Osteoblast (primary cell): ENCODE measurements at places on chromosomes 12 and 14. TPM values are rescaled to one million over a fixed set of nuclear protein-coding genes. Genes with fewer than 3 reads are reported as not detected.

Gene TEX52
- not detected in 2 replicates for total RNA-seq

Gene CLEC1B
- total RNA-seq: not detected in 2 replicates

DNA sequence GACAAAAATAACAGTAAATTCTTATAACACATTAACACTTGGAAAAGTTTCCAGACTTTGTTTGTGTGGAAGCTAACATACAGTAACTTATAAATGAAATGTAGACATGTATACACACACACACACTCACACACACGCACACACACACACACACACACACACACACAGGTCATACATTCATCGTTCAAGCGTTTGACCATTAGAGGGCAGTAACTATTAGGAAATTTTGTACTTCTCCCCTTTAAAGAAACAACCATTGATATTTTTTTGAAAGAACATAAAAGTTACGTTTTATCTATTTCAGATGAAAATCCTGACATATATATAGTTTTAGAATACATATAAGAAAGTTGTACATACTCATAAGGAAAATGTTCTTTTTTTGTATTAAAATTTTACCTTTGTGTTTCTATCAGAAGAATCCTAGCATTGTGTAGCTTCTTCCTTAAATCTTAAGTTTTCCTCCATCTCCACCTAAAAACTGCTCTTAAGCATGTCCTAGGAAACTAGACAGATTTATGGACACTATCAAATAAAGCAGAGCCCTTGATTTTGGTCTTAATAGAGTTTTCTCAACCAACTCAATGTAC is 29.0 kb downstream of the PTPRQ start:
- no peaks in the 10 kb centered on the region for H3K27me3 ChIP-seq
- DNase-seq: peak; percentile 23
- no peak overlapping the region for H3K4me3 ChIP-seq
- no peaks in the 10 kb centered on the region for H3K36me3 ChIP-seq
- peak overlapping the region; percentile 64 for H3K27ac ChIP-seq

GRCh38 chr12:90174198-90174510 is 465.5 kb upstream of the ATP2B1 start:
- H3K4me1 ChIP-seq: no peaks in the 10 kb centered on the region
- H3K27me3 ChIP-seq: no peaks in the 10 kb centered on the region
- no peaks in the 10 kb centered on the region for H3K36me3 ChIP-seq

Gene HCAR3
- total RNA-seq: not detected in 2 replicates

GRCh38 chr12:120932956-120933526 is 28.9 kb upstream of the SPPL3 start:
- no peak for DNase-seq
- H3K4me3 ChIP-seq: no peak overlapping the region
- H3K4me1 ChIP-seq: no peaks in the 10 kb centered on the region
- H3K27ac ChIP-seq: no peak overlapping the region

GRCh38 chr12:128047266-128048060 is 219.5 kb upstream of the TMEM132C start:
- H3K27ac ChIP-seq: no peak overlapping the region
- no peaks in the 10 kb centered on the region for H3K36me3 ChIP-seq
- no peak for DNase-seq
- H3K27me3 ChIP-seq: no peaks in the 10 kb centered on the region
- no peaks in the 10 kb centered on the region for H3K4me1 ChIP-seq

Gene CCDC198
- not detected in 2 replicates for total RNA-seq

Gene GPR137C
- total RNA-seq: 0.36 and 0.59 TPM in 2 replicates

DNA sequence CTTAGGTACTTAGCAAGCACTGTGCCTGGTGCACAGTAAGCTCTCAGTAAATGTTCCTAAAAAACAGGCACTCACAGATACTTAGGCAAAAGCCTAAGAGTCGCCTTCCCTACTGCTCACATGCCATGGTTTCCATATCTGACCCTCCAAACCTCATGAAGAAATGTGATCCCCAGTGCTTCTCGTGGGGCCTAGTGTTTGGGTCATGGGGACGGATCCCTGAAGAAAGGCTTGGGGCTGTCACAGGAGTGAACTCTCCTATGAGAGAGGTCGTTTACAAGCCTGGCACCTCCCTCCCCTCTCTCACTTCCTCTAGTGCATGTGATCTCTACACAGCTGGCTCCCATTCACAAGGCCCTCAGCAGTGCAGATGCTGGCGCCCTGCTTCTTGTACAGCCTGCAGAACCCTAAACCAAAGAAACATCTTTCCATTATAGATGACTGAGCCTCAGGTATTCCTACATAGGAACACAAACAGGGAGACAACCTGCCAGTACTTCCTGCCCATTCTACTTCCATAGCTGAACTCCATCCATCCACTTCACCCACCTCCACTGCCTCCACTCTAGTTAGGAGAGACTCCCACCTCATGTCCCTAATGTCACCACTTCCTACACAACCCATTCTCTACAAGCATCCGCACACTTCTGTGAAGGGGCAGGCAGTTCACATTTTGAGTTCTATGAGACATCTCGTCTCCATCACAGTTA is 2.9 kb downstream of the SLC15A4 start:
- H3K27me3 ChIP-seq: no peaks in the 10 kb centered on the region
- H3K36me3 ChIP-seq: peaks cover 3% of the 10 kb centered on the region
- DNase-seq: no peak
- H3K4me3 ChIP-seq: no peak overlapping the region
- H3K27ac ChIP-seq: no peak overlapping the region
- H3K4me1 ChIP-seq: peaks cover 42% of the 10 kb centered on the region

DNA sequence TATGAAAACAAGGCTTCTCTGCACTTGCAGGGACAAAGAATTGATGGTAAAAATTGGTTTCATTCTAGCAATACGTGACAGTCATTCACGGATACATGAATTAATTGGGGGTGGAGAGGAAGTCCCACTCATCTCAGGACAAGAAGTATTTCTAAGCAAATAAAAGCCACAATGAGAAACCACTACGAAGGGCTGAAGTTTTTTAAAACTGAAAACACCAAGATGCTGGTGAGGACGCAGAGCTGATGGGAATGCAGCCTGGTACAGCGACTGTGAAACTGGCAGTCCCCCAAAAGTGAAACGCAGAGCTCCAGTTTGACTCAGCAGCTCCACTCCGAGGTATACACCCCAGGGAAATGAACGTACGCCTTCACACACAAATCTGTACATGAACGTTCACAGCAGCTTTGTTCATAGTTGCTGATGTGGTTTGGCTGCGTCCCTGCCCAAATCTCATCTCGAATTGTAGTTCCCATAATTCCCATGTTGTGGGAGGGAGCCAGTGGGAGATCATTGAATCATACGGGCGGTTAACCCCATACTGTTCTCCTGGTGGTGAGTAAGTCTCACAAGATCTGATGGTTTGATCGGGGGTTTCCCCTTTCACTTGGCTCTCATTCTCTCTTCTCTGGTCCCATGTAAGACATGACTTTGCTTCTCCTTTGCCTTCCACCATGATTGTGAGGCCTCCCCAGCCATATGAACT is 89.0 kb downstream of the SCARB1 start:
- peak overlapping the region; percentile 67 for H3K27ac ChIP-seq
- peaks cover 7% of the 10 kb centered on the region for H3K27me3 ChIP-seq
- H3K4me1 ChIP-seq: peaks cover 31% of the 10 kb centered on the region
- peak; percentile 90 for DNase-seq
- H3K4me3 ChIP-seq: peak overlapping the region; percentile 63
- H3K36me3 ChIP-seq: no peaks in the 10 kb centered on the region

- no peak overlapping the region for H3K4me3 ChIP-seq
- H3K27me3 ChIP-seq: peaks cover 17% of the 10 kb centered on the region
- no peaks in the 10 kb centered on the region for H3K36me3 ChIP-seq
- peak; percentile 85 for DNase-seq
Measured at GRCh38 chr12:52615208-52615868, 3.0 kb downstream of the KRT73 start.

Gene BRF1
- total RNA-seq: 33.6 and 34.4 TPM in 2 replicates

- no peaks in the 10 kb centered on the region for H3K4me1 ChIP-seq
- no peaks in the 10 kb centered on the region for H3K36me3 ChIP-seq
- H3K4me3 ChIP-seq: no peak overlapping the region
- H3K27me3 ChIP-seq: no peaks in the 10 kb centered on the region
- peak; percentile 62 for DNase-seq
Measured at GRCh38 chr12:49909826-49910225, 6.1 kb upstream of the FAIM2 start.

GRCh38 chr12:109885616-109886015 is 5.3 kb upstream of the GLTP start:
- no peak for DNase-seq
- H3K4me3 ChIP-seq: no peak overlapping the region
- H3K36me3 ChIP-seq: no peaks in the 10 kb centered on the region
- peaks cover 31% of the 10 kb centered on the region for H3K4me1 ChIP-seq

DNA sequence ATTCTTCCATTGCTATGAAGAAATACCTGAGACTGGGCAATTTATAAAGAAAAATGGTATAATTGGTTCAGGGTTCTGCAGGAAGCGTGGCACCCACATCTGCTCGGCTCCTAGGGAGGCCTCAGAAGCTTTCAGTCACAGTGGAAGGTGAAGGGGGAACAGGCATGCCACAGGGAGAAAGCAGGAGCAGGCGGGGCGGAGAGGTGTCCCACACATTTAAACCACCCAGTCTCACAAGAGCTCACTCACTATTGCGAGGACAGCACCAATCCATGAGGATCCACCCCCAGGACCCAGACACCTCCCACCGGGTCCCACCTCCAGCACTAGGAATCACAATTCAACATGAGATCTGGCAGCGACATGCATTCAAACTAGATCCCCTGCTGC is 56.0 kb upstream of the C14orf180 start:
- H3K4me3 ChIP-seq: no peak overlapping the region
- H3K27ac ChIP-seq: no peak overlapping the region
- DNase-seq: no peak
- H3K27me3 ChIP-seq: no peaks in the 10 kb centered on the region
- no peaks in the 10 kb centered on the region for H3K36me3 ChIP-seq

DNA sequence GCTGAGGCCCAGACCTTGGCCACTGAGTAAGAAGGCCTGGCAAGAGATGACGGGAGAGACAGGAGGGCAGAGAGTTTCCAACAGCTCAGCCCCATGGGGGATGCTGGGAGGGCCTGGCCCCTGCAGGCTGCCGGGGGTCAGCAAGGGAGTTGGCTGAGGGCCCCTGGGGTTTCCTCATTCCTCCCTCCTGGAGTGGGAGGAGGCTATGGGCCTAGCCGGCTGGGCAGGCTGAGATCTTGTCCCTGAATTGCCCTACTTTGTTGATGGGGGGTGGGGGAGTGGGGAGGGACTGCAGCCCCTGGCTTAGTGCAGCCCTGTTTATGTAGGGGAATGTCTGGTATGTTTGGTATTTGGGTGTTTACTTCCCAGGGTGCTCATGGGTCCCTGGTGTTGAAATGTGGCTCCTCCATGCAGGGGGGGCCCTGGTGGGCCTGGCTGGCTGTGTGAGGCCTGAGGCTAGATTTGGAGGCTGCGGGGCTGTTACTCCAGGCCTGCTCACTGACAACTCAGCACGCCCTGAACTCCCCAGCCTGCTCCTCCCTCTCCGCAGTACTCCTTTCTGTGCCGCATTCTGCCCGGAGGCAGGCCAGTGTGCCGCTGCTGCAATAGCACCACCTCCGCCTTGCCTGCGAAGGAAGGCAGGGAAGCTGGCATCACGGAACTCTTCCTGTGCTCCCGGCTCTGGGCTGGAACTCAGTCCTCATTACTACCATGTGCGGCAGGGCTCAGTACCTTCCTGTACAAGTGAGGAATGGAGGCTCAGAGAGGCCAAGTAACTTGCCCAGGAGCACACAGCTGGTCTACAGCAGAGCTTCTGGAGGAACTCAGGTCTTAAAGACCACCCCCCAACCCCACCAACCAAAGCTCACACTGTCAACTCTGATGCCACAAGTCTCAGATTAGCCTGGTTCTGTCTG is 25.3 kb downstream of the JDP2 start:
- peak; percentile 86 for DNase-seq
- H3K4me1 ChIP-seq: peaks cover 34% of the 10 kb centered on the region
- H3K36me3 ChIP-seq: no peaks in the 10 kb centered on the region
- H3K4me3 ChIP-seq: no peak overlapping the region
- no peaks in the 10 kb centered on the region for H3K27me3 ChIP-seq
- peak overlapping the region; percentile 75 for H3K27ac ChIP-seq

DNA sequence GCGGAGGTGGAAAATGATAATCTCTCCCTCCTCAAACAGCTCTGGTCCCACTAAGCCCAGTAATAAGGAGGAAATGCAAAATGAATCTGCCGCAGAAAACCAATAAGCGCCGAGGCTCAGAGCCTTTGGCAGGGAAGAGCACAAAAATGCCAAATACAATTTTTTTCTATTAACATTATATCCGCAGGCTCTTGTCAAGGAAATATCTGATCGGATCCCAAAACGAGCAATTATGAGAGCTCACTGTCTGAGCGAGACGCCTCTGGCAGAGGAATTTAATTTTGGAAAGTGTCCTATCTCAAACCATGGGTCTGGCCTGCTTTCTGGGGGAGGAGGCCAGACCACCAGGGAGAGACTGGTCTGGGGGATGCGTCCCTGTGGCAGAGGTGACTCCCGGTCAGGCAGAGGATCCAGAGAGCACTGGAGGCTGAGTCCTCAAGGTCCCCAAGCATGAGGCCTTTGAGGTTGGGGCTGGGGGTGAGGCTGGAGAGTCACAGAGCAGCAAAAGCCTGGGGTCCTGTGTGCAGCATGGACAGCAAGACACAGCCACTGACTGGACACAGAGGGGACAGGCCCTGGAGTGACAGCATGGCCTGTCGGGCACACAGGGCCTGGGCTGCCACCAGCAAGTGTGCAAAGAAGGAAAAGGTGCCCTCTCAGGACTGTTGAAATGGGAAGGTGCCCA is 342.8 kb upstream of the SFSWAP start:
- peak; percentile 62 for DNase-seq
- H3K27ac ChIP-seq: no peak overlapping the region
- H3K4me1 ChIP-seq: no peaks in the 10 kb centered on the region
- H3K36me3 ChIP-seq: no peaks in the 10 kb centered on the region

DNA sequence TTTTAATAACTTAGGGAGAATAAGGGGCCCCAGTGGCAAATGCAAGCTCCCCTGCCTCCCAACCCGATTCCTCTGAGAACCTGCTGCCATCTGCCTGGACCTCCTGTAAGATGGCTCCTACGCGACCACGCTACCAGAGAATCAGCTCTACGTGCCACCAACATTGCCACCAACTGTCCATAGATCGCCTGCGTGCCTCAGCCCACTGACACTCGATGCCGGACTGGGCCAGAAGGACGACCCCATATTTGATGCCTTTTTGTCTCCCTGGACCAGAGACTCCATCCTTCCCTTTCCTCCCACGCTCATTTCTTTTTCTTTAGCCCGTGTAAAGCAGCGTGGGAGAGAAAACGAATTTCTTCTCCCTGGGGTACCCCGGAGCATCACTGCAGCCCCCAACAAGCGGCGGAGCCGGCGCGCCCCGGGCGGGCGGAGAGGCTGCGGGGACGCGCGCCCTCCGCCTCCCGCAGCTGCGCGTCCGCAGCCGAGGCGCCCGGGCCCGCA is 565 bp upstream of the KLHL42 start:
- peaks cover 7% of the 10 kb centered on the region for H3K36me3 ChIP-seq
- DNase-seq: peak; percentile 79
- no peaks in the 10 kb centered on the region for H3K27me3 ChIP-seq
- H3K4me1 ChIP-seq: peaks cover 19% of the 10 kb centered on the region

GRCh38 chr12:67239061-67239460 is 30.1 kb upstream of the CAND1 start:
- H3K4me1 ChIP-seq: no peaks in the 10 kb centered on the region
- H3K36me3 ChIP-seq: no peaks in the 10 kb centered on the region
- DNase-seq: no peak
- H3K27ac ChIP-seq: no peak overlapping the region
- no peak overlapping the region for H3K4me3 ChIP-seq

Gene SIRT4
- total RNA-seq: 1.1 and 1.2 TPM in 2 replicates

Gene FOXG1
- total RNA-seq: under 0.01 TPM in 1 of 2 replicates, not detected in the other

- no peak overlapping the region for H3K27ac ChIP-seq
- H3K4me3 ChIP-seq: no peak overlapping the region
- no peaks in the 10 kb centered on the region for H3K27me3 ChIP-seq
- H3K4me1 ChIP-seq: no peaks in the 10 kb centered on the region
- no peak for DNase-seq
Measured at GRCh38 chr14:83912032-83912642, 1617.8 kb upstream of the FLRT2 start.
